ENCODE measurements at places on chromosomes 3 and 15.

- DNase-seq, result no peak
These were observed 13.1 kb upstream of the SCN5A start for GRCh38 chr3:38662544-38662943.

DNA sequence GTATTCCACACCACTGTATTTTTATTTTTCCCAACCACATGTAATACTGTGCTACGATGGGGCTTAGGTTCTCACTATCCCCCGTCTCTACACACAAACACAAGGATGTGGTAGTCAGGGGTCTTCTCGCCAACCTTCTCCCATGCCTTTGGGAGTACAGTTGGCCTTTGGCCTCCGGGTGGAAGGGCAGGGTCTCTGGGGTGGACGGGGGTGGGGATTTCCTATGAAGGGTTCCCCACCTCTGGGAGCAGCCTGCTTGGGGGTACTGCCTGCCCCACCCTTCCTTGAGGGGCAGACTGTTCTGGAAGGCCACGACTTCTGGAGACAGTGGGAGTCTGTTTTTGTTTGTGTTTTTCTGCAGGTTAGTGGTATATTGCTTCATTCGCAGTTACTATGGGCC lies 21.3 kb upstream of the RAD18 start:
- no peak for DNase-seq

- no peak for DNase-seq
These were observed 430.2 kb upstream of the MCTP2 start for GRCh38 chr15:93801206-93801605.

GRCh38 chr15:99126930-99127329 lies 22.1 kb downstream of the SYNM start:
- DNase-seq, result no peak

DNA sequence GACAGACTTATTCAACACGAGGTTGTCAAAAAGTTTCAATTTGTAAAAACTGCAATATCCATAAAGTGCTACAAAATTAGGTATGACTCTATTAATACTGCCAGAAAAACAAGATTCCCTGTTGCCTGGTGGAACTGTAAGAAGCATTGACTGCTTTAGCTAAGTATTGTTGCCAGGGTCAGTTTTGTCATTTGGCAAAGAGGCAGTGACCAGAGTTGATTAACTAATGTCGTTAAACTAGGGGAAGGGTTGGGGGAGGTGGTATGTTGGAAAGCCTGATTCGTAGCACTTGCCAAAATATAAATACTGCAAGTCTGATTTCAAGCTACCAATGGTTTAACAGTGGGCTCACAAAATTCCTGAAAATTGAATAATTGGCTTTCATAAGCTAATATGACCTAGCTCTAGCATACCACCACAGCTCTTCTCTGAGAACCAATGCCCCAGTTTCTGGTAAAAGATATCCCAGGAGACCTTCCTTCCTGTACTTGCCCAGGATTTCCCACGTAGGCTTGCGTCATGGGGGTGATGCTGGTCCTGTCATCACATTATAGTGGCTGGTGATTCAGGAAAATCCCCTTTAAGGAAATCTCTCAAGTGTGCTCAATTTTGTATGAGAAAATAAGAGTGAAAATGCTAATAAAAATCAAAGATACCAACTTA lies 266.4 kb upstream of the TBC1D5 start:
- DNase-seq, result no peak

GRCh38 chr15:98120561-98120960 lies 160.1 kb downstream of the ARRDC4 start:
- DNase-seq, result no peak

DNA sequence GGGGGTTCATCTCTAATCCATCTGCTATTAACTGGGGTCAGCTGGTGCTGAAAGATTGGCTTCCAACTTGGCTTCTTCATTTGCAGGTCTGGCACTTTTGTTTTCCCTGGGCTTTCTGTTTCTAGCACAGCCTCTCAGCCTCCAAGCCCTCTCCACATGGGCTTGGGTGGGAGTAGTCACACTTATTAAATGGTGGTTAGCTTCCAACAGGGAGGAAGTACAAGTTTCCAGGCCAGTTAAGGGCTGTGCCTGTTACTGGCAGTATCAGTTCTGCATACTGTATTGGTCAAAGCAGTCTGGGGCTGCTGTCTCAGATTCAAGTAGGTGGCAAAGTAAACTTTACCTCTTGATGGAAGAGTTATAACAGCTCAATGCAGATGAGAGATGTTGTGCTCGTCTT lies 627.1 kb upstream of the CCDC54 start:
- no peak for DNase-seq

GRCh38 chr3:13401149-13401548 lies 19.0 kb downstream of the NUP210 start:
- no peak for DNase-seq

DNA sequence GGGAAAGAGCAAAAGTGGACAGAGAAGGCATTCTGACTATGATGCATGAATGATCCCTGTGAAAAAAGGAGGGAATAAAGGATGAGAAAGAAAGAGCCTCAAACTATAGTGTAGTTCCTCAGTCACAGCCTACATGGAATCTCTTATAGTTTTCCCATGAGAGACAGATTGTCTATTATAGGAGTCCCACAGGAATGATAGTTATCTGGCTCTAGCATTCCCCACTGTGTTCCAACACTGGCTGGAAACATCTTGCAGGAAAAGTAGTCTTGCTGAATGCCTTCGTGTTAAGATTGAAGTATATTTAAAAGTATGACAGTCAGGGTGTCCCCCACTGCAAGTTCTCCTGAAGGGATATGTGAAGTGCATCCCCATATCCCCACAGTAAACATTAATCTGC lies 641.5 kb upstream of the NECTIN3 start:
- DNase-seq, result no peak

- DNase-seq, result no peak
These were observed 187.5 kb upstream of the HES1 start for GRCh38 chr3:193948459-193948858.

GRCh38 chr3:193905541-193906396 lies 230.2 kb upstream of the HES1 start:
- DNase-seq, result no peak

DNA sequence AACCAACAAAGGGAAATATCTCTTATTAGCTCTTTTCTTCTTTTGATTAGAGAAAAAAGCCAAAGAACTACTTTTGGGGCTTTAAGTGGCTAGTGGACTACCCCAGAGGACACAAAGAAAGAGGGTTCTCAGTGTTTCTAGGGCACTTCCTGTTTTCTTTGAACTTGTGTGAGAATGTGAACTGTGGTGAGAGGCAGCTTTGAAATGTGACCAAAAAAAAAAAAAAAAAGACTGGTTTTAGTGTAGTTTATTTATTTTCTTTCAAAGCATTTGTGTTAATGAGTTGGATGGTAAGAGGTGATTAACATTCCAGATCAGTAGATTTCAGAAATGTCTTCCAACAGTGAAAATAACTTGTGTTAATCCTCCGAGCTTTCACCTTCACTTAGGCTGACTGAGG lies 32.4 kb downstream of the SELENOT start:
- no peak for DNase-seq
